BJ (cell line): ENCODE measurements at places on chromosomes 11 and 22. TPM values are rescaled to one million over a fixed set of nuclear protein-coding genes. Genes with fewer than 3 reads are reported as not detected.
A peak's percentile ranks its signal among the peaks of the same experiment; 100 is the strongest.

GRCh38 chr11:82288471-82288870 is 445.2 kb downstream of the FAM181B start:
- no peak for DNase-seq

DNA sequence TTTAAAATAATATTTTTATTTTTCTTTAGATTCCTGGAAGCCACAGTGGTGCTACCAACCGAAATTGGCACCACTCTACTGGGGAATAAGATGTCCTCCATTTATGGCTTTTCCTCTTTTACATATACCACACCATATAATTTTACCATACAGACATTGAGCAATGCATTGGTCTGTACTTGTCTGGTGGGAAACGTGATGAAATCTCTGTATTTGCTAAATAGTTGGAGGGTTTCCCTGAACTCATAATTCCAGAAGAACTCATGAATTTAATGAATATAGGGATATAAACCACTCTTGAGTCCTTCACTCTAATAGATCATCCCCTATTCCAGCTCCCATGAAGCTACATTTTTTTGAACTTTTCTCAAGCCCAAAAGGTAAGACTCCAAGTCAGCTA is 28.0 kb upstream of the MMP13 start:
- no peak for DNase-seq

DNA sequence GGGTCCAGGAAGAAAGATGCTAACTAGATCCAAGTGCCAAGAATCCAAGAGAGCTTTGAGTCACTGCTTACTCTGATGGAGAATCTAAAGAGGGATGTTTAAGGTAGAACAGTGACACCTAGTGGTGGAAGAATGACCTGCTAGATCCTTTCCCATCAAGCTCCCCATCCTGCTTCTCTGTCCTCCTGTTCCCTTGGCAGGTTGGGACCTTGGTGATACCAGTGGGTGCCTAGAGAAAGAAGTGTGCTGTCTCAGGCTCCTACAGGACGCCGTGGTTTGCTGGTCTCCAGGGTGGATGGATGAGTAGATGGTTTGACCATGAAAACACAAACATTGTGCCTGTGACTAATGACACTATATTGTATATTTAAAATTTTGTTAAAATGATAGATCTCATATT is 383.7 kb downstream of the TMEM135 start:
- DNase-seq: no peak

DNA sequence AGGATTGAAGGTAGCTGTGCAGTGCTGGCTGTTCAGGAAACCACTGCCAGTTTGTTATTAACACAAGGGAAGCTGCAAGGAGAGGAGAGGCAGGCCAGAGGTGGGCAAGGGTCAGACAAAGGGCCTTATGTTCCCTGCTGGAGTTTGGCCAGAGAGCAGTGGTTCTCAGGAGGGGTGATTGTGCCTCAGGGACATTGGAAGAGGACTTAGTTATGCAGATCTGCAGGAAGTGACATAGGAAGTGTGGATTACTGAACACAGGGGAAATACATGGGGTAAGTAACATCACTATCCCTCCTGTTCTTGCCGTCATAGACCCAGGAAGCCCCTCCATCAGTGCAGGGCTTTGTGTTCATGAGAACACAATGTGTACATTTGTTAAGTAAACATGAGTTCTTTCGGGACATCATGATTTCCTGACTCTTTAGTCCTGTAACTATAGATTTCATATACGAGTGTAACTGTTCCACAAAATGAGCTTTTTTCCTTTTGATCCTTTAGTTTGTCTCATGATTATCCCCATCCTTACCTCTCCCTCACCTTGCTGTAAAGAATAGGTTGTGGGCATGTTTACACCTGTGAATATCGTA is 5.9 kb downstream of the SRRD start:
- DNase-seq: no peak

DNA sequence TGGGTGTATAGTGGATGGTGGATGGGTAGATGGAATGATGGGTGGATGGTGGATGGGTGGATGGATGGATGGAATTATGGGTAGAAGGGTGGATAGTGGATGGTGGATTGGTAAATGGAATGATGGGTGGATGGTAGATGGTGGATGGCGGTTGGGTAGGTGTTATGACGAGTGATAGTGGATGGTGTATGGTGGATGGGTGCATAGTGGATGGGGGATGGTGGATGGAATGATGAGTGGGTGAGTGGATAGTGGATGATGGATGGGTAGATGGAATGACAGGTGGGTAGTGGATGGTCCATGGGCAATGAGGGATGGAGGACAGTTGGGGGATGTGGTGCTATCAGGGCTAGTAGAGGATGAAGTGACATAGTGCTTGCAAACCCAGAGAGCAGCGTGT is 182.4 kb downstream of the BRD1 start:
- DNase-seq: no peak

DNA sequence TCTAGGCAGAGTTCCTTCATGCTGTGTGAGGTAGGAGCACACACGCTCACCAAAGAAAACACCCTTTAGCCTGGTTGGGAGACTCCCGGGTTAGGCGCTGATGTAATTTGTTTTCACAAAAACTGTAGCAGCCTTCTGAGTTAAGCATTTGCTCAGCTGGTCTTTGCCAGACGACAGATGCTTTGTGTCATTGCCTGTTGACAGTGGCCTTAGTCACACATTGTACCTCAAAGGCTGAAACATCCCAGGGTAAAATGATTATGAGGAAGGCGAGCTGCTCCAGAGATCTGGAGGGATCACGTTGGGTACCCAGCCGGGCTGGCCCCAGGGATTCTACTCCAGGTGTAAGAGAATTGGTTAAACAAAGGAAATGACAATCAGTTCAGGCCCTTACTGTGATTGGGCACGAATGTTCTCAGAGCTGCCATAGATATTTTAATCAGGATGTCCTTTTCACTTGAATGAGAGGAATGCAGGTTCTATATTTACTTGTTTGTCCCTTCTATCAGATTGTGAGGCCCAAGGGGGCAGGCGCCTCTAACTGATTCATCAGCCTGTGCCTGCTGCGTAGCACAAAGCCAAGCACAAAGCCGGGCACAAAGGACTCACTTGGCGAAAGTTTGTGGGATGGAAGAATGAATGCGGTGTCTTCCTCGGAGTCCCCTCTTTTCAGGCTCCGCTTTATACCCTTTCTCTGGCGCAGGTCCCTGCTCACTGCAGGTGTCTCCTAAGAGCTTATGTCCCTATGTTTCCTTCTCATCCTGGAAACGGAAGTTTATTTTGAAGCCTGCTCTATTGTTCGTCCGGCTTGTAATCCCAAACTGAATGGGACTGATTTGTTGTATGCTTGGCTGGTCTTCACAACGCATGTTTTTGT is 47.1 kb downstream of the ADM start:
- DNase-seq: peak; percentile 62

DNA sequence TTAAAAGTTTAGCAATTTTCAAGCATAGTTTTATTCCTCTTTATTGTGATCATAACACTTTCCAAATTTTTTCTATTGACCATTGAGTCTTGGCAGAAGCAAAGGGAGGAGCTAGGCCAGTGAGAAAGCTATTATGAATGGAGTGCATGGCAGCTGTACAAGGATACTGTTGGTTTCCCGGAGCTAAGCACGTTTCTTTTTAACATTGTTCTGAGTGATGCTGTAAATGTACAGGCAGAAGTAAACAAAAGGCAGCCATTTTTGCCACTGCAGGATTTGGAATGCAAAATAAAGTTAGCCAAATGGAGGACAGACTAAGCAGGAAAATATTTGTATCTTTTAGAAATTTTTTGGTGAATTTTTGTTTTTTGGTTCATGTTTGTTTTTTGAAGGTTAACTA is 16.2 kb downstream of the CBL start:
- DNase-seq: peak; percentile 31

DNA sequence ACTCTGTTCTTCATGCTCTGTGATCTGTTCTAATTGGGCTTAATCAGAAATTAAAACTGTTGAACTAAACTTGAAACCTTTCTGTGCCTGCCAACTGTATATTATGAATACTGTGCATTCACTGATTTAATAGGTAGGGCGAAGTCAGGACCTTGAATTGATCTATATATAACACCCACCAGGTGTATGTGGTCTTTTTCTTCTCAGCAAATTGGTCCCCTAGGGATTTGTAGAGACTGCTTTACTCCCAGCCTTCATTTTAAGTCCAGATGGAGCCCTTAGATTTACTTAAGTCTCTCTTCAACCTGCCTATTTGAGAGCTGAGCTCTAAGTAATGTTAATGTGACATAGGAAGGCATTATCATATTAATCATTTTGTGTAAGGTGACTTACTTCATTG is 257.5 kb downstream of the TMEM135 start:
- DNase-seq: no peak

DNA sequence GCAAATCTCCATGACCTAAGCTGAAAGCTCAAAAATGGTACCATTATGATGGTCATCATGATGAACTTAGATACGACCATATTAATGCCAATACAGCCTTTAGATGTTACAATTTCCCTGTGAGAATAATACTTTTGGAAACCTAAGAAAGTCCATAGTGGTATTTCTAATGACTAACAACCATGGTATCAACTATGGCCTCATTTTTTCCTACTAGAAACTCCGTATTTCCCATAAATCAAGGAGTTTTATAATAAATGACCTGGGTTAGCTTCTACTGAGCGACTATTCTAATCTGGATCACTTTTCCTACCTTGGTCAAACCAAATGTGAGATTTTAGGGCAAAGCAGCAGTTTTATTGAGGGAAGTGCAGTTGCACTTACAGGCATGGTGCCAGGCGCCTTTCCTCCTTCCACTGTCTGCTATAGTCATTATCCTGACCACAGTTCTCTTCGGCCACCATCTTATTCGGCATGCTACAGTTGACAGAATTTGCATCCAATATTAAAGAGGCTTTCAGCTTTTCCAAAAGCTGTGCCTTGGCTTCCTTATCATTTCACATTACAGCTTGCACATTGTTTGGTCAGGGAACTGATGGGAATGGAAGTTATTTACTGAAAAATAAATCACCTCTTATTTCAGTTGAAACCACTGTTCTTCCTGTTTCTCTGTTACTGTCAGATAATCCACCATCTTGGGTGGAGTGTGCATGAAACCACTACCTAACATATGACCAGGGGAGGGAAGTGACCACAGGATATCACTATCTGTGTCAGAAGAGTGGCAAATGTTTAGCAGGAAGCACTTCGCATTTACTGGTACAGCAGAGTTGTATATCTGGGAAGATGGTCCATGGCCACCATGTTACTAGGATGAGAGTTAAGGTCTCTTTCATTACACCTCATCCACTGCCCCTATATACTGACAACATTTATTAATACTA is 74.5 kb upstream of the PICALM start:
- DNase-seq: no peak

GRCh38 chr11:124098141-124098540 is 17.1 kb upstream of the VWA5A start:
- DNase-seq: no peak

DNA sequence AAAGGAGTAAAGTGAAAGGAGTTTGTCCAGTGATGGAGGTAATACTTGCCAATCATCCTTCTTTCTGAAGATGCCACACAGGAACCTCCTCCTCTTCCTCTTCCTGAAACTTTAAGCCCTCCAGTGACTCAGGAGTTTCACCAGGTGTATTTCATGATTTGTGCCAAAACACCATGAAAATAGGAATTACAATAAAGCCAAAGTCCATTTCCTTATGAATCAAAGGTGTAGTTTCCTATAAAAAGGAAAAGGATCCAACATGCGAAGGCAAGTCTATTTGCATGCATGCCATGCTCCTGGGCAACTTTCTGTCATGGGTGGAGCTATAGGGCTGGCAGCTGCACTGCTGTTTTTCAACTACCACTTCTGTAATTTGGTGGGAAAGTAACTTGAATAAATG is 9.8 kb upstream of the POU2AF1 start:
- no peak for DNase-seq

GRCh38 chr11:84558085-84558905 is 1068.8 kb downstream of the DLG2 start:
- peak; percentile 2 for DNase-seq

DNA sequence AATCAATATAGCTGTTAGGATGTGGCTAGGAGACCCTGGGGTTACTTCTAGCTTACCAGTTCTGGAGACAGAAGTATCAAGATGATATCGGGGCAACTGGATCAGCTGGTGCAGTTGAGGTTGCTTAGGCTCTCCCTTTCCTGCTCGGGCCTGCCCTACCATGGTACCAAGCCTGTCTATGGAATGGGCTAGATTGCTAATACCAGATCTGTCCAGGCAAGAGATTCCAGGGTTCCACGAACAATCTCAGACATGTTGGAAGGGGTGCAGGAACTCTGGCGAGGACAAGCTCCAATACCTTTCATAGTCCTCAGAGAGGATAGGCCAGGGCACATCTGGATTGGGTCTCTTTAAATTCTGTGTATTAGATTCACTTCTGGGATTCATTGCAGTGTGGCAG is 53.8 kb downstream of the ADM start:
- DNase-seq: no peak

DNA sequence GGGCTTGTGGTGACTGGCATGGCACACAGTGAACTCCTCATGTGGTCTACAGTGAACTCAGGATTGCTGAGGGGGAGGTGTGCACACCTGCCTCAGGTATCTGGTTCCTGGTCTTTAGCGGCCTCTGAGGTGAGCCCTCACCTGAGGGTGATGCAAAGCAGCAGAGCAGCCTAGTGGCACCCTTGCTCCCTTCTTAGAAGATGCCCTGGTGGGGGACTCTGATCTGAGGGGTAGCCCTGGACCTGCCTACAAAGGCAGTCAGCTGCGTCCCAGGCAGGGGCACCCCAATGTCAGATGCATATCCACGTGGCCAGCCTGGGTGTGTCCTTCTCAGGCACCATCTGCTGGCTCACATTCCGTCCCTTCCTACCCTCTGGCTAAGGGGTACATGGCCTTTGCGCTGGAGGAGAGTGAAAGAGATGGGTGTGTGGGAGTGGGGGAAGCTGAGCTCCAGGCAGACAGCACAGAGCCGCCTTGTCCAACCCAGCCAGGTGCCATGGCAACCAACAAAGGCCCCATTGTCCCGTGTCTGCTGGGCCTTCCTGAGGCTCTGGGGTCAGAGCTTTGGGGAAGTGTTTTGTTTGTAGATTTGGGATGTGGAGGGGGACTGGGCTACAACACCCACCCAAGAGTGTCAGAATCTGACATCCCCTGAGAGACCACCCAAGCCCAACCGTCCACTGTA is 5.8 kb downstream of the PLEKHB1 start:
- DNase-seq: no peak

GRCh38 chr22:25746012-25746373 is 4.0 kb downstream of the MYO18B start:
- DNase-seq: no peak

GRCh38 chr22:20080776-20081654 is 974 bp downstream of the DGCR8 start:
- no peak for DNase-seq

DNA sequence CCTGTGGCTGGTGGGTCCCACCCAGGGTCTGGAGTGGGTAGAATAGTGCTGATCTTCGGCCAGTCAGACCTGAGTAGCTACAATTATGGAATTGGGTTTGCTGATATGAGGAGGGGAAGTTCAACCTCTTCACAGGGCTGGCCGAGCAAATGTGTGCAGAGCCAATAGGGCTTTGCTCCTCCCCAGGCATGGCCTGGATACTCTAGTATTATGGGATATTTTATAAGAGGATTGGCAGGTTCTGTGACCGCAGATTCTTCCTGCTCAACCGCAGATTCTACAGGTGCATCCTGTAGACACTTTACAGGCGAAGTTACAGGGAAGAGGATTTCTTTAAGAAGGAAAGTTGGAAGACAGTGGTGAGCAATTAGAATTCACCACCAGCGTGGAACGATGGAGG is 44.3 kb downstream of the TBC1D22A start:
- DNase-seq: no peak

- DNase-seq: no peak
These were observed 14.4 kb downstream of the C22orf42 start for GRCh38 chr22:32144496-32145274.

GRCh38 chr11:80109031-80109430 is 668.2 kb upstream of the TENM4 start:
- no peak for DNase-seq

The GAS2L1 gene
- polyA plus RNA-seq: 12.4 and 17.0 TPM in 2 replicates

The ZNF214 gene
- polyA plus RNA-seq: 0.75 and 1.8 TPM in 2 replicates

The IGSF22 gene
- 0.07 and 0.15 TPM in 2 replicates for polyA plus RNA-seq

The TENM4 gene
- polyA plus RNA-seq: 0.36 and 0.39 TPM in 2 replicates
